SJCRH30 (cell line): ENCODE measurements at places on chromosomes 2 and 18.

GRCh38 chr2:235747786-235748091 is 253.9 kb downstream of the AGAP1 start:
- DNase-seq = no peak

DNA sequence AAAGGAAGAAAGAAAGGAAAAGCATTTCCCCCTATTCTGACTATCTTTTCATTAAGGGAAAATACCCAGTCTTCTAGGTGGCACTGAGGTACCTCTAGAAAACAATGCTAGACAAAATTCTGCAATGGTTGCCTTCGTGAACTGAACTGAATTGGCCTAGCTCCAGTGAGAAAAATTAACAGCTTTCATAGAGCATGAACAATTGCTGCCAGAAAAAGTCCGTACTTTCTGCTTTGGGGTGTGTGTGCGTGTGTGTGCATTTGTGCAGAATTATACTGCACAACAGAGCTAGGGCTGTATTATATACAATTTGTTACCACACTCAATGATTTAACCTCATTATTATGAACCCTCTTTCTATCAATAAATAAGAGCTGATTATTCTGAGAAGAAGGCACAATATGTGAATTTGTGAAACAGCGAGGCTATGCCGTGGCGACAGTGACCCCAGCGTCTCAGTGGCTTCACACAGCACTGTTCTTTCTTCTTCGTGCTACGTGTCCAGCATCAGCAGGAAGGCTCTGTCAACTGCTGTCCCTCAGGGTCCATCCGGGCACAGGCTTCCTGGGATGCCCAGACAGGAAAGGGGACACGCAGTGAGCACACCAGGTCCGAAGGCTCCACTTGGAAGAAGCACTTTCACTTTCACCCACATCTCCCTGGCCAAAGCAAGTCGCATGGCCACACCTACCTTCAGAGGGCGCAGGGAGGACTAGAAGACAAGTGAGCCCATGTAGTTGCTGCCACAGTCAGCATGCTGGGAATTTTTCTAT is 47.5 kb downstream of the PTGR3 start:
- no peak for DNase-seq

DNA sequence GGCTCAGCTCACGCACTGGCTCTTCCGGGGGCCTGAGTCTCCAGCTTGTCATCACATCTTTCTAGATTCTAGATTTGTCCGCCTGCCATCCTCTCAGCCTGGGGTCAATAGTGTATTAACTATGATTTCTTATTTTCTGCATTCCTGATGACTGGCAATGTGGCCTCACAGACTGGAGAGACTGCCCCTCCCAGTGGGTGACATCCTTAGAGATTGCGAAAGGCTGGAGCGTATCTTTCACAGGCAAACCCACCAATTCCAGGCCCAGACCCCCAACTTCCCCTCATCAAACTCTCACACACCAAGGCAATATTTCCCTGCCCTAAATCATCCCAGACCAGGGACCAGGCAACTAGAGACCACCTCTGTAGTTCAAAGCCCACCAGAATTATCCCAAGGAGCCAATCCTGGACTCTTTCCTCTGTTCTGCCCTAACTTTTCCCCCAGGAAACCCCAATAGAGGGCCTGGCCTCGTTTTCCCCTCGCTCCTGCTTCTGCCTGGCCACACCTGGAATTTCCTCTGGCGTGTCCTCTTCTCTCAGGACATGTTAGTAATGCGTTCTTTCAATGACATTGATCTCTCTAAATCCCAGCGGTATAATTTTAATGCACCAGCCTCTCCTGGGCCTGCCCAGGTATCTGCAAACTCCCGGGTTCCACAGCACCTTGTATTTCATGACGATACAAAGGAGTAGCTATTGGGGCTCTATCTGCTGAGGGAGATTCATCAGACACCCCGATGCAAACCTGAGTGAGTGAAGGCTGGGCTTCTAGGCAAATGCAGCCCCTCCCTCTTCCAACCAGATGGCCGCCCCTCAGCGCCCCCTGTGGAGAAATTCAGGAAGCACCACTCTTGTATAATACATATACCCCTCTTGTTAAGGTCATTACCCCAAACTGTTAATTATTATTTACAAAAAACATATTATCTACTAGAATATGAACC is 2.4 kb upstream of the KCNF1 start:
- DNase-seq = no peak

DNA sequence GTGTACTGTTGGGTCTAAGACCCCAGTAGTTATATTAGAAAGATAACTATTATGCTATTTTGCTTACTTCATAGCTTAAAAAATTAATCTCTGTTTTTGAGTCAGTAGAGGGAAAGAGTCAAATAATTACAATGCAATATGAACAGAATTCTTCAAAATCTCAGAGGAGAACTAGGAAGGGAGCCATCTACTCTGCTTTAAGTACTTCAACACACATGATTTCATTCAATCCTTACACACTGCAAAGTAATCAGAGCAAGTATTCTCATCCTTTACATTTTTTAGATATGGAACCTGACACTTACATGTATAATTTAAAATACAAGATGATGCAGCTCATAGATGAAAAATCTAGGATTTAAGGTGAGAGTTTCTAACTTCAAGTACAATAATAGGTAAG is 27.7 kb downstream of the COL5A2 start:
- DNase-seq = no peak

DNA sequence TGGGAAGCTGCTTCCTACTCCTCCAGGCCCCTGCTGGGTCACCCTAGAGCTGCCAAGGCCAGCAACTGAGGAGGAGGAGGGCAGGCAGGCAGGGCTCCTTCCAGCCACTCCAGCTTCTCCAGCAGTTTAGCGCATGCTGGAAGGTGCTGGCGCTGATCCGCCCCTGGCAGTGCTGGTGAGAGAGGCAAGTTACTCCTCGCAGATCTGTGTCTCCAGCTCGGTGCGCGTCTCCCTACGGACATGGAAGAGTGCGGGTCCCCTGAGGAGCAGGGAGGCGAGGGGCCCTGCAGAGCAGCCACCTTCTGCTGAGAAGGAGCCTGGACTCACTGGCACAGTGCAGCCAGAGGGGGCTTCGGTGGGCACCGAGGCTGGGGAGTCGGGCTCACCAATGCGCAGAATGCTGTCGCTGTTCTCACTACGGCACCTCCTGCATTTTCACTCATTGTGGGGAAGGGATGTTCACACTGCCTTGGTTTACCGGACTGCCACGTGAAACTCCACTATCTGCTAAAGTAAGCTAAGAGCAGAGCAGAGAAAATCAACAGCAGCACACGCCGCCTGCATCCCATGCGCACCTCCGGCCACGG is 206.0 kb downstream of the HDAC4 start:
- DNase-seq = no peak

DNA sequence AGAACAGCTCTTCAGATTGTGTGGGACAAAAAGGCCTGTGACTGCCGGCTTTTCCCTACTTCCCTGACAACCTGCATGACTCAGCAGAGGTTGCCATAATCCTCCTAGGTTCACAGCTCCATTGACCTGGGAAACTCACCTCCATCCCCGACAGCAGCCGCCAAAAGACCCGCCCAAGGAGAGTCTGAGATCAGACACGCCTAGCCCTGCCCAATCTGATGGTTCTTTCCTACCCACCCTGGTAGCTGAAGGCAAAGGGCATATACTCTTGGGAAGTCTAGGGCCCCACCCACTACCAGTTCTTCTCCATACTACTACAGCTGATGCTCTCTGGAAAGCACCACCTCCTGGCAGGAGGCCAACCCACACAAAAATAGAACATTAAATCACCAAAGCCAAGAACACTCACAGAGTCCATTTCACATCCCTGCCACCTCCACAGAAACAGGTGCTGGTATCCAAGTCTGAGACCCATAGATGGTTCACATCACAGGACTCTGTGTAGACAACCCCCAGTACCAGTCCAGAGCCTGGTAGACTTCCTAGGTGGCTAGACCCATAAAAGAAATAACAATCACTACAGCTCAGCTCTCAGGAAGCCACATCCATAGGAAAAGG is 140.6 kb downstream of the NETO1 start:
- DNase-seq = peak; percentile 28
